ENCODE measurements at places on chromosomes 5 and 9.

DNA sequence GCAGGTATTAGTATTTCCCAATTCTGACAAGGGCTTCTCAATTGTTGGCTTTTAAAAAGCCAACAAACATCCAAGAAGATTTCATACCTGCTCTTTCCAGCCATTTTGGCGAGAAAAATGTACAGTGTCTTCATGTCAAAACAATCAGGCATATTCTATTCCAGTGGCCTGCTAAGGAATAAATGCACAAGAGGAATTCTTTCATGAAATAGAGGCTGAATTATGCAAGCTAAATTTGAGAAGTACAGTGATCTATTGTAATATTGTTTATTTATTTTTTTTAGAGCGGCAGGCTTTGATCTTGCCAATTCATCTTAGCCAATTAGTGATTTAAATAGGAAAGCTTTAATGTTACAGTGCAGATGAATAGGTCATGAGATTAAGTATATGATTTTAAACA lies 49.3 kb downstream of the NLN start:
- no peak for DNase-seq

GRCh38 chr5:107794741-107795140 lies 124.0 kb upstream of the EFNA5 start:
- peak; percentile 98 for DNase-seq

- DNase-seq: no peak
These were observed 99.9 kb upstream of the GRIA1 start for GRCh38 chr5:153390569-153390968.

DNA sequence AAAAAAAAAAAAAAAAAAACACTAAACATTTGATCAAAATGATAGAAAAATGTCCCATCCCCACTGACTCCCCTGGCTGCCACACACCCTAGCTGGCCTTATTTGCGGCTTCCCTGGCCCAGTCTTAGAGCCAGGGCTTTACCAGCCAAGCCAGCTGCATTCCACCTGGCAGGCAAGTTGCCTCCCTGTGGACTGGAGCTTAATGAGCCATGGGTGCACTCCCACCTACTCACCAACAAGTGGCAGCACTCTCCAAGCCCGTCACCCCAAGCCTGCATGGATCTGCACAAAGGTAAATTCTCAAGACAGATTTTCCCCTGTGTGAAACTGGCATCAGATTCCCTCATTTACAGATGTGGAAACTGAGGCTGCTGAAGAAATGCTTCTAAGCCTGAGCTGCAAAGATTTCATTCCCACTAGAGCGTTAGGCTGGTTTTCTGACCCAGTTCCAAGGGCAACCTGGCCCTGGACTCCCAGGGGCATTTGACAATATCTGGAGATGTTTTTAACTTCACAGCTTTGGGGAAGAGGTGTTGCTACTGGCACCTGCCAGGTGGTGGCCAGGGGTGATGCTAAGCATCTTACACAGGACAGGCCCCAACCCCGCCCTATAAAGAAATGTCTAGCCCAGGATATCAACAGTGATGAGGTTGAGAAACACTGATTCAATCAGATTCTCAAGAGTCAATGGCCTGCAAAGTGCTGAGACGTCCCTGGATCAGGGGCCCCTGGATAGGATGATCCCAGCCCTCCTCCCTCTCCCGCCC lies 21.9 kb upstream of the VDAC1 start:
- DNase-seq: peak; percentile 56

DNA sequence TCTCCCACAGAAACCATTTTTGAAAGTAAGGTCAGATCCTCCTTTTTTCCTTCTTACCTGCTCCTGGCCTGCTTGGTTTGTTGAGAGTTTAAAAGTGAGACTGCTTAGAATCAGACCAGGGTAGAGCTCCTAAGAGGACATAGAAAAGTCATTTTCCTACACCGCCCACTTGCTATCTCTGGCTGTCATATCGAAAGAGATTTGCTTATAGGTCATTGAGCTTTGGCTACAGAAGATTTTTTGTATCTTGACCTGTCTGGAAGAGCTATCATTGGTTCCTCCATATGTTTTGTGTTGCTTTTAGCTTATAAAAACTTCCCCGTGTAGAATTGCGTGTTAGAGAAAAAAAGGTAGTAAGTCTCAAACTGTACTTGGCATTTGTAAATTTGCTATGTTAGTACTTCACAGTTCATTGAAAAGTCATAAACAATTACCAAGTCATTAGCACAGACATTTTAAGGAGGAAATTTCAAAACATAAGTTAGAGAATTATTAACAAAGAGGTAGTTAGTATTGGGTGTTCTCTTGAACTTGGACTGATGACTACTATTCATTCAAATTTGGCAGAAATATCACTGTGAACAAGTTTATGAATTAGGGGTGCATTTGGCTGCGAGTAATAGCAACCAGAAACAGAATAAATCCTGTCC lies 96.6 kb downstream of the MAN2A1 start:
- DNase-seq: no peak

DNA sequence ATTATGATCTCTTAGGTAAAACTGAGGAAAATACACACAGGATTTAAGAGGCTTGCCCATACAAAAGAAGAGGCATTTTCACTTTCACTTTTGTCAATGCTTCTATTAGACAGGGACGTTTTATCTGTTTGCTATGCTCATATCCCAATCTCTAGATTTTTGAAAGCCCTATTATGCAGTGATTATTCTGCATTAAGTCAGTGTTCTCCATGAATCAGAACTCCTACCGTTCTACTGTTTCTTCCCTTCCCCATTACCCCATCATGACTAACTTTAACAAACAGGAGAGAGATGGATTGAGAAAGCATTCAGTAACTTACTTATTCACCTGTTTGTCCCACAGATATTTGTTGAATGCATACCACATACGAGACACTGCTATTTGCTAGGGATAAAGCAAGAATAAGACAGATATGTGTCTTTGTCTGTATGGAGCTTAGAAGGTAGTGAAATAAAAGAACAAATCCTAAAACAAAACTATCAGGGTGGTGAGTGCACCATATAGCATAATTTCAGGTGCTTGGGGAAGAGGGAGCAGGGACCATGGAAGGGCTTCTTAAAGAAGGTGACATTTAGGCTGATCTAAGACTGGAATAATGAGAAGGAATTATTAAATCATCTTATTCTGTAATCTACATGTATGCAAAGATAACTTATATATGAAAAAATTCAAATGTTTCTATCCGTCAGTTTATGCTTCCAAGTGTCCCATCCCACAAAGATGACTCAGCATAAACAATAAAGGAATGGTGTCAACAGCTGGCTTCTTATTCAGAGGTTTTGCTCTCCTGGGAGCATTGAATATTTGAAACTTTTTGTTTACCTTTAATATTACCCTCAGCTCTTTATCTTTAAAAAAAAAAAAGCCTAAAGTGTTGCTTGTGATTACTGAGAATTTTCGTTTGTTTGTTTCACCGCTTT lies 328.1 kb downstream of the HINT1 start:
- DNase-seq: no peak

DNA sequence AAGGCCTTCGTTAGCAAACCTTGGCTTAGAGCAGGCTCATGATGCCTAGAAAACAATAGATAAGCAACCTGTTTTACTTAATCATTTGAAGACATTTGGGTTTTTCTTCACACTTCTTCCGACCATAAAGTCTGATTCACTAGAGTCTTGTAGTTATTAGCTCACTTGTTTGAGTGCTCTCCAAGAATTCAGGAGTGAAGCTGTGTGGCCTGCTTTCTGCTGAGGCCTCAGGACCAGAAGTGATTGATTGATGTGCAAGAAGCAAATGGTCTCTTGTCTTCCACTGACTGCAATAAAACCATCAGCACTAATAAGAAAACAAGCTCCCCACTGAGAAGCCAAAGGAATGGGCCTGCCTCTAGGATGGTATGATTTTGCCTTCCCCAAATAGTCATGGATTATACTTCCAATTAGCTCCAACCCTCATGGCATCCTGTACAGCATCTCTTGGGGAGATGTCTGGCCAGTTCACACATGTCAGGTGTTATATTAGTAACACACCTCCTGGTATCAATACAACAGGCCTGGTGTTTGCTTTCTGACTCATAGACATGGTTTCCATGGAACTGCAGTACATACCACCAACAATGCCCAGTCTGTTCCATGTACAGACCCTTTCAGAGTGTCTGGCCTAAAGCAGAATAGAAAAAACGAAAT lies 317.6 kb downstream of the CWC27 start:
- DNase-seq: no peak

GRCh38 chr5:124627815-124628595 lies 118.4 kb downstream of the ZNF608 start:
- DNase-seq: no peak

DNA sequence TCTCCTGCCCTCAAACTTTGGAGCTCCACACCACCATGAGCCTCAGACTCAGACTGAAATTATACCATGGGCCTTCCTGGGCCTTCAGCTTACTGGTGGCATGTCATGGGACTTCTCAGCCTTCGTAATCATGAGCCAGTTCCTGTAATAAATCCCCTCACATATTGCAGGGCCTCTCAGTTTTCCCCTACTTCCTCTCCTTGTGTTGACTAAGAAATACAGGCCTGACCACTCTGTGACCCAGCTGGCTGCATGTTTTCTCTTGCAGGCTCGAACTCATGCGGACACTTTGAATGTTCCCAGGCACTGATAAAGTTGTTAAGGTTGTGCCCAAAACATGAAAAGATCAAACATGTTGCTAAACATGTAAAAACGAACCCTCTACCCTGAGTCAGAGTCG lies 26.2 kb upstream of the SHC3 start:
- no peak for DNase-seq

- DNase-seq: no peak
These were observed 360.0 kb downstream of the OSTF1 start for GRCh38 chr9:75448281-75448680.

DNA sequence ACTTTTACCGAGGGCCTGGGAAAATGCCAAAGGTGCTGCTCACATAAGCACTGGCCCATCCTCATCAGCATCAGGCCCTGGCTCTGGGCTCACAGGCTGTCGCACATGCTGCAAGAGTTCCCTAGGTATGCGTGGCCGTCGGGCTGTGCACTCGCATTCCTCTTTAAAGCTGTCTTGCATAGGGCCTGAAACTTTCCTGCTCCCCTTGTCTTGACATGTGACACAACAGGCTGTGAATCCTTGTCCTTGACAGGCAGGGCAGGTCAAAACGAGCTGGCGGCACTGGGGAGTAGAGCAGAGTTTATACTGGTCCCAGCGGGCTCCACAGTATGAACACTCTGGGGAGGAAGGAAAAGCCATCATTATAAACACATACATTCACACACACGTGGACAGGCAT lies 30.7 kb downstream of the TSTD2 start:
- DNase-seq: no peak

DNA sequence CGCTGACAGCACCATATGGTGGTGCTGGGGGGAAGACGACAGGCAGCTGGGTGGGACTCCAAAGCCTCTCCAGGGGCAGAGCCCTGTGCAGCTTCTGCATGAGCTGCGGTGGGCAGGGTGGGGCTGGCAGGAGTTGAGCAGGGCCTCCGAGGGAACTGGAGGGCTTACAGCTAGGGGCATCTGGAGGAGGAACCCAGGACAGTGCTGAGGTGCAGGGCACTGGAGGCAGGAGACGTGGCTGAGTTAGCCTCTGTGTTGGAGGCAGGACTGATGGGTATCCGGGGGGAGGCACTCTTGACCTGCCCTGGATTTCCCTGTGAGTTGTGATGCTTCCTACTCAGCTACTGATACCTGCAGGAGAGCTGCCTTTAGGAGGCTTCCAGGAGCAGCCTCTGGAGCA lies 45.0 kb downstream of the TENT4A start:
- DNase-seq: no peak

DNA sequence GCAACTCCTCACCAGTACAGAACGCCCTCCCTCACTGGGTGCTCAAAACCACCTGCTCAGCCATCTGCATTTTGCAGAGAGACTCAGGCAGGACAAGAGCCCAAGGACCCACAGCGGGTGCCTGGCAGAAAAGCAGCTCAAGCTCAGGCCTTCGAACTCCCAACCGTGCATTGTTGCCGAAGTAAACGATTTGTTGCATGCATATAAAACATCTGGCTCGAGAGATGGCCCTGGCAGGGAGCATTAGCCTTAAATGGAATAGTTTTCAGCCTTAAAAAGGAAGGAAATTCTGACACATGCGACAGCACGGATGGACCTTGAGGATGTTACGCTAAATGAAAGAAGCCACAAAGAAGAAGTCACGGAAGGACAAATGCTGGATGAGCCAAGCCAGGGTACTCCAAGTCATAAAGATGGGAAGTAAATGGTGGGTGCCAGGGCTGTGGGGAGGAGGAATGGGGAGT lies 160.4 kb upstream of the PHYKPL start:
- no peak for DNase-seq

GRCh38 chr5:160042671-160043070 lies 33.7 kb downstream of the TTC1 start:
- DNase-seq: no peak

DNA sequence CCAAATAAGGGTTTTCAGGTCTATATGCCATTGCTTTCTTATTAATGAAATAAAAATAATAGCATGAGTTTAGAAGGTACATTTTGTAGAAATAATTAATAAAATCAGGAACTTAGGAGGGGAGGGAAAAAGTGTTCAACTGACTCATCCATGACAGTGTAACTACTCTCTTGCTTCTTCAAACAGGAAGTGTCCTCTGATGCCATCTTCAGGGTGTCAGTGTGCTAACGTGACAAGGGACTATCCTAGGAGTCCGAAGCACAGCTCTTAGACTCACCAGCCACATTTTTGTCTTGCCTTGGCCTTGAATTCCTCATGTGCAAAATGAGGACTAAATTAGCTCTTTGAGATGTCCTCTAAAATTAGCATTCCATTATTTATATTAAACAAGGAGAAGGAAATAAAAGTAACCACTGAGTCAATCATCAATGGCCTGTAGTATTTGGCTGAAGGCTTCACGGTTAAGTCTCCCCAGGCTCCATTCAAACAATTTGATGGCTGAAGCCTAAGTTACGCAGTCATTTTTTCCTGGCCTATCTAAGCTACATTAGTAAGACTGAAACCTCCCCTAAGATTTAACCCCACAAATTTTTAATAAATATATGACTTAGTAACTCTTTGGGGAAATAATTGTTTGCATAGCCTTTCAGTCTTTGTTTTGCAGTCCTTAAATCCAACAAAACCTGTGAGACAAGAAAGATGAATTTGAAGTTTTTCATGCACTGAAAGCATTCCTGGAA lies 151.1 kb downstream of the ARL15 start:
- DNase-seq: no peak

DNA sequence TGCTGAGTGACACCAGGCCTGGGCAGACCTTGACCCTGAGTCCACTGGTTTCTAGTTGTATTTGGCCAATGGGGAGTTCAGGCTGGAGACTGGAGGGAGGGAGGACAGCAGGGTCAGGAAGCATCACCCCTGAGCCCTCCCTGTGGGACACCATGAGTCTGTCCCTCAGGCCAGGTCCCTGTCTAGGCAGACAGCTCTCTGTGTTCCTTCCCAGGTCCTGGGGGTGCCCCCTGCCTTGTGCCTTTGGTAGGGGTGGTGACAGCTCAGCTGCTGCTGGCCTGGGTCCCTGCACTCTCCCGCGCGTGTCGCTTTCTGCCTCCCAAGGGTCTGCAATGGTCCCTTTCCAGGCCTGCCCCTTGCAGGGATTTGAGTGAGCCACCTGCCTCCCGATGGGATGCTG lies 125.5 kb downstream of the OLFM1 start:
- DNase-seq: no peak
